Activated naive CD4-positive, alpha-beta T cell (primary cell): ENCODE measurements at places on chromosomes 3 and 15.

DNA sequence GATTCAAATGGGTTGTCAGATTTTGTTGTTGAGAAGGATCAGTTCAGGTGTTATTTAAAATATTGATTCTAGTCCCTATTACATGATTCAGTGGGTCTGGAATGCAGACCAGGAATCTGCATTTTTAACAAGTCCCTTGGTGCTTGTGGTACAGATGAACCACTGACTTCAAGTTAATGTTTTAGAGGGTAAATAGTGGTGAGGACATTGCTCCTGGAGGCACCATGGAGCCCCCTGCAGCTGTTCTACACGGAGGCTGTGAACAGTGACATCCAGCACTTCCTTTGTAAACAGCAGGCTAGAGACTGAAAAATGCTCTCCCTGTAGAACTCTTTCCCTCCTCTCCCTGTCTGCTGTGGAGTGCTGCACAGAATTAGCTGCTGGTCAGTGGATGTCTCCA lies 4.8 kb upstream of the FSIP1 start:
- no peak for DNase-seq

- DNase-seq: no peak
Measured at GRCh38 chr3:148971401-148972163, 19.8 kb upstream of the GYG1 start.

DNA sequence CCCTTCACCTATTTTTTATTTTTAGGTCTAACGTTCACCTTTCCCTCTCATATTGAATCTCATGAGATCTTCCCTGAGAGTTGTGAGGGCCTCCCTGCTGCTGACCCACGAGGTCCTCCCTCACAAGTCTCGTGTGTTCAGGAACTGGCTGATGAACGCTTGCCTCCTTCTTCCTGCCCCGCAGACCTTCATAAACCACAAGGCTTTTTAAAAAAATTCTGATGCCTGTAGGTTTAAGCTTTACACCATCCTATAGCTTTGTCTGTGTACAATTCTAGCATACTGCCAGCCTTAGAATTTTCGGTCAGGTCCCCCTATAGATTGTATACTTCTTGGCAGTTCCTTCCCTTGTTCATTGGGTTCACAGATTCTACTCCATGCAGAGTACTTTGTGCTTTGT lies 50.5 kb downstream of the CHST2 start:
- DNase-seq: no peak

GRCh38 chr3:9800529-9800928 lies 7.6 kb downstream of the ARPC4 start:
- no peak for DNase-seq

DNA sequence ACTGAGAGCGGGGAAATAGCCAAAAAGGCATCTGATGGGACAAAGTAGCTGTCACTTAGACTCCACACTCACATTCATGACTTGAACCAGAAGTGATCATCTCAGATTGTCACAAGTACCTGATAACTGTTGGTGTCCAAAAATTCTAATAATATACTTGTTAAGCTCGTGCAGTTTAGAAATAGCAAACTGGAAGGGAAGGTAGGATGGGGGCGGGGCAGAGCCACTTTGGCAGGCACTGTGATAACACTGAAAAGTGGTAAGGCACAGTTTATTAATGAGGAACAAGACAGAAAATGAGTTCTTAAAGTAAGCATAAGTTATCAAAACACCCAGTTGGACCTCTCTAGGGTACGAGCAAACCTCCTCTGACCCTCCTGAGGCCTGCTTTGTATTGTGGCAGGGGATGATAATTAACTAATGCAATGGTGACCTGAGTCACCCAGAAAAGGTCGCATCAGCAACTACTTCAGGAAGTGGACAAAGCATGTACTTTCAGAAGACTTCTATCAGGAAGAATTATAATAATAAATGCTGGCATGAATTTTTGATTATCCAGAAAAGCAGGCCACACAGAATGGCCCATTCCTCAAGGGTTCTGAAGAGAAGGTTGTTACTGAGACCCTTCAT lies 54.4 kb downstream of the ADCY5 start:
- DNase-seq: no peak

DNA sequence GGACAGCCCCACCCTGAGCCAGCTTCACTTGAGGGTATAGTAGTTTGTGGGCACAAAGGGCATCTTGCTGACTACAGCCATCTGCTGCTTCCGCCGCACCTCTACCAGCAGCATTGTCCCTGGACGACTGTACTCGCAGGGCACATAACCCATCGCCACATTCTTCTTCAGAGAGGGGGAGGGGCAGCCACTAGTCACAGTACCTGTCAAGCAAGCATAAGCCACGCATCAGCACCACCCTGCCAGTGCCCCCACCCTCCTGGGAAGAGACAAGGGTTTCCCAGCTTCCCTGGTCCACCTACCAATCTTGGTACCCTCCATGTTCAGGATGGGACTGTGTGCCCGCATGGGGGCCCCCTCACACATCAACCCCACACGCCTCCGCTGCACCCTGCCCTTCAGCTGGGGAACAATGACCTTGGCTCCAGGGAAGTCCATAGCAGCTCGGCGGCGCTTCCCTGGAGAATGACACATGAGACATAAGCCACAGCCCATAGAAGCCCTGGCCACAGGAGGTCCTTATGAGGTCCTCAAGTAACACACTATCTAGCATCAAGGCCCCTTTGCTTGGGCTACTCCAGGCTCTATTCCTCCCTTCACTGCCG lies 4.7 kb downstream of the AMT start:
- no peak for DNase-seq

DNA sequence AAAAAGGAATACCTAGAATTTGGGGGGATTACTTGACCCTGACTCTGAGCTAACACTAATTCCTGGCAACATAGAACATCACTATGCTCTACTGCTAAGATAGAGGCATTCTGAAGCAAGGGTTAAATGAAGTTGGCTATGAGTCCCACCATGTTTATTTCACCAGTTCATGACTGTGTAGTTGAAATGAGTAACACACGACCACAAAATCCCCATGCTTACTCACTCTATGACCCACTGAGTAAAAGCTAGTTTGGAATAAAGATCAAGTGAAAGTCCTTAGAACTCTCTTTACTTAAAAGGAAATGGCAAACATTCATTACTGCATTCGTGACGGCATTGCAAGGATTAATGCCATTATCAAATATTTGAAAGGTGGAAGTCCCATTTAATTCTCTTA lies 47.4 kb downstream of the MRPL46 start:
- no peak for DNase-seq

GRCh38 chr3:152209776-152210175 lies 59.0 kb upstream of the MBNL1 start:
- no peak for DNase-seq

- no peak for DNase-seq
Measured at GRCh38 chr15:90482124-90483011, 47.4 kb upstream of the CRTC3 start.

GRCh38 chr3:33597257-33597689 lies 120.8 kb downstream of the CLASP2 start:
- no peak for DNase-seq

DNA sequence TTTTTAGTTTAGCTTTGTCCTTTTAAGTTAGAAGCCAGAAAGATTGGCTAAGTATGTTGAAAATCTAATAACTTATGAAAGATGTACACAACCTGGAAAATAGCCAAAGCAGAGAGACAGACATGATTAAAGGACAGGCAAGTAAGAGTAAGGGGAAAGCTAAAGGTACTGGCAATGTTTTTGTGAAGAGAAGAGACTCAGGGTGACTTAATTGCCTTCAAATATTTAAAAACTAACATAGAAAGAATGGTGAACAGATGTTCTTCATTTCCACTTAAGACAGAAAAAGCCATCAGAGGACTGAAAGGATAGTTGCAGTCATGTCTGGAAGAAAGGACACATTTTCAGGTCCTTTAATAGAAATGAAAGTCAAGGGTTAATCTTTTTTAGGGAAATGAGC lies 68.8 kb downstream of the ZNF385D start:
- no peak for DNase-seq

DNA sequence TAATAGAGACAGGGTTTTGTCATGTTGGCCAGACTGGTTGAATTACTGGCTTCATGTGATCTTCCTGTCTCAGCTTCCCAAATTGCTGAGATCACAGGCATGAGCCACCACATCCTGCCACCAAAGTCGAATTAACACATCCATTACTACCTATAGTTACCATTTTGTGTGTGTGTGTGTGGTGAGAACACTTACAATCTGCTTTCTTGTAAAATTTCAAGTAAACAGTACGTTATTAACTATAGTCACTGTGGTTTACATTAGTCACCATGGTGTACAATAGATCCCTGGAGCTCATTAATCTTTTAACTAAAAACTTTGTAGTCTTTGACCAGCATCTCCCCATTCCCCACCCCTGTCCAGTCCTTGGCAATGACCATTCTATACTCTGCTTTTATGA lies 270.0 kb downstream of the NAALADL2 start:
- DNase-seq: no peak

DNA sequence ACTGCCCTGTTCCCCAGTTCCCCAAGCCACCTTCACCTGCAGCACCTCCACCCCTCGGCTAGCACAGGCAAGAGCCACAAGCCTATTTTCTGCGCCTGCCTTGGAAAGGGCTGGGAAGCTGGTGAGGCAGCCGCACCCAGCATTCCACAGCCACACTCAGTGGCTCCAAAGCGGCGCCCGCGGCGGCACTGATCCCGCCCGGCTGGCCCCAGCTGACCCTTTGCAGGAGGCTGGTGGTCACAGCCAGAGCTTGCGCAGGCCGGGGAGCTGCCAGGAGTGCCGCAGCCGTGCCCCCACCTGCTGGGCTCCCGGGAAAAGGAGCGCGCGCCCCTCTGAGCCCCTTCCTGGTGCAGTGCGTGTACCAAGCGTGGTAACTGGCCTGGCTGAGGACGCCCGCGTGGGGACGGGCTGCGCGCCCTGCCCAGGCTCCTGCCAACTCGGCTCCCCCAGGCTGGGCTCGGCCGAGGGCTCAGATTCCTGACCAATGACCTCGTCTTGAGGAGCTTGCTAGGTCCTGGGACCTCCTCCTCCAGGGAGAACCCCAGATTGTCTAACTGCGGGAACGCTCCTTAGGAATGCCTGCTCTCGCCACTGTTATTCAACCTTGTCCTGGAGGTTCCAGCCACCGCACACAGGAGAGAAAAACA lies 13.3 kb downstream of the GRAMD2A start:
- no peak for DNase-seq

GRCh38 chr3:100928638-100929428 lies 64.4 kb downstream of the ABI3BP start:
- no peak for DNase-seq

- no peak for DNase-seq
Measured at GRCh38 chr3:78353231-78353630, 1313.3 kb downstream of the ROBO2 start.

DNA sequence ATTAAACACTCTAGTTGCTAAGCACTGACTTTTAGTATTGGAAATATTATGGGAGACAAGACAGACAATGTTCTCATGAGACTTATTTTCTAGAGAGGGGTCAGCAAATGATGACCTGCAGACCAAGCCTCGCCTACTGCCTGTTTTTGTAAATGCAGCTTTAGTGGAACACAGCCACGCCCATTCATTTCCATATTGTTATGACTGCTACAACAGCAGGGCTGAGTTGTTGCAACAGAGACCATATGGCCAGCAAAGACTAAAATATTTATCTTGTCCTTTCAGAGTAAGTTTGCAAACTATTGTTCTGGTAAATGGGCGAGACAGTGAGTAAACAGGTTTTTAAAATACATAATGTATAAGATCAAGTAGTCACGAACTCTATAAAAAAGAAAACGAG lies 570.2 kb downstream of the NTRK3 start:
- no peak for DNase-seq
